ENCODE measurements at places on chromosomes 11 and 22.

DNA sequence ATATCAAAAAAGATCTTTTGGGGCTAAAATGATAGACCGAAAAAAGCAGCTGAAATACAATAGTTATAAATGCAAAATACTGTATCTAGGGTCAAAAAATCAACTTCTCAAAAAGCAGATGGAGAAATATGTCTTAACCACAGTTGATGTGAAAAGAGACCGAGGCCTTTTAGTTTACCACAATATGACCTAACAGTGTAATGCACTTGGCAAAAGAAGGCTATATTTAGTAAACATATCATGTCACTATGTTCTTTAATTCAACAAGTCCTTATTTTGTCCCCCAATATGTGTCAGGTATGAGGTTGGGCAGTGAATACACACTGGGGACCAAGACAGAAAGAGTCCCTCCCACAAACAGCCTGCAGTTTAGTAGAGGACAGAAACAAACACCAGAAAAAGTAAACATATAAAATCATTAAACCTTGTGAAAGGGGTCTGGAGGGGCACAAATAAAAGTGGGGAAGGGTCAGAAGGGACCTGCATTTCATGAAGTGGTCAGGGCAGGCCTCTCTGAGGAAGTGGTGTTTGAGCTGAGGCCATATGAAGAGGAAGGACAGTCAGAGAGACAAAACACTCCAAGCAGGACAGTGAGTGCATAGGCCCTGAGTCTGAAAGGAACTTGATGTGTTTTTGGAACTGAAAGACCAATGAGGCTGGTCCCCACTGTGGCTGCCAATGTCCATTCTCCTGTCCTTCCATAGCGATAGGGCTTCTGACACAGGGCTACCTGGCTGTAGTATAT lies 53.4 kb downstream of the LIF start:
- DNase-seq: no peak

DNA sequence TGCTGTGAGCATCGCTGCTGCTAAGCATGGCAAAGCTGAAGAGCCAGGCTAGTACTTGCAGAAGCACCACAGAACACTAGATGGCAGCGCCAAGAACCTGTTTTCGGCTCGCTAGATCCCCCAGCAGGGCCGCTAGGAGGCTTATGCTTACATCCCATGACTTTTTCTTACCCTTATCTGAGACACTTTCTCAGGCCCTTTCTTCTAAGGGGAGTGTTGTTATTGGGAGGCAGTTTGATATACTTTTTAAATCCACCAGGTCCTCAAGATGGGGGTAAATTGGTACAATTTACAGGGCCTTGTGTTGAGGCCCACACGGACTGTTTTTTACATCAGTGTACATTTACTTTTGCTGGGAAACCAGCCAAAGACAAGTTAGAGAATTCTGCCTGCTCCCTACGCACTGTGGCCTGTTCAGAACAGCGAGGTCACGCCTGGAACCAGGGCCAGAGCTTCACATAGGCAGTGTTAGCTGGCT lies 4.0 kb downstream of the TRIM6 start:
- DNase-seq: no peak

GRCh38 chr11:63405114-63405513 lies 35.5 kb downstream of the SLC22A9 start:
- DNase-seq: no peak

DNA sequence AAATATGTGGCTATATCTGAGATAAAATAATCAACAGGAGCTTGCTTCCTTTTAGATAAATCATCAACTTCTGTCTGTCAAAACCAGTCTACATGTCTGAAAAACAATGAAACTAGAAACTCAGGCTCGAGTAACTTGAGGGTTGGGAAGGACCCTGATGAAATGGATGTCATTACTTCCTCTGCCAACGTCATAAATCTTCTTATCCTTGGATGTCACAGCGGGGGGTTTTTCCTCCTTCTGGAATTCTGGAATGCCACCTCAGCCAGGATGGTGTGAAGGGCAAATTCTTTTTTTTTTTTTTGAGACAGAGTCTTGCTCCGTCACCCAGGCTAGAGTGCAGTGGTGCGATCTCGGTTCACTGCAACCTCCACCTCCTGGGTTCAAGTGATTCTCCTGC lies 13.4 kb downstream of the LGR4 start:
- no peak for DNase-seq

GRCh38 chr11:117230286-117230961 lies 1.4 kb downstream of the PCSK7 start:
- DNase-seq: no peak

- no peak for DNase-seq
Observed at GRCh38 chr11:105548359-105548758, 61.5 kb upstream of the GRIA4 start.

DNA sequence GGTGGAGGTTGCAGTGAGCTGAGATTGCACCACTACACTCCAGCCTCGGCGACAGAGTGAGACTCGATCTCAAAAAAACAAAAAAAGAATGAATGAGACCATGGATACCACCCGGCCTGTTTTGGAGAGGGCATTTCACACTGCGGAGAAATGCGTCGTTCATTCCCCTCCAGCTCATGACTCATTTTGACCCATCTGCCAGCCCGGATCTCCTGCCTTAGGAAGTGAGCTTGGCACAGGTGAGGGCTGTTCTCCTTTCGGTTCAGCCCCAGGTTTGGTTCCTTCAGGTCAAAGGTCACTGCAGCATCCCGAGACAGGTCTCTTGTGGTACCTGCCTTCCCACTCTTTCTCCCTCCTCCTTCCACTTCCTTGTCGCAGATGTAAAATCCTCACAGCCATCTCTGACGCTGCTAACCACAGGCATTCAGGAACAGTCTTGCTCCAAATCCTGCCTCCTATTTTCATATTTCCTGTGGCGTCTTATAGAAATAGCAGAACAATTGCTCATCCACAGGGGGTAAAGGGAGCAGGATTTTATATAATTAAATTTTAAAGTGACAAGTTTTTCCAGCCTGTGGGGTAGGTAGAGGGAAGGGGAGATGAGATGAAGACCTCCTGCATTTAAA lies 517.9 kb downstream of the NTM start:
- DNase-seq: no peak

- no peak for DNase-seq
Observed at GRCh38 chr11:58739725-58740430, 8.1 kb upstream of the GLYAT start.

- DNase-seq: no peak
Observed at GRCh38 chr11:130477586-130478203, 29.2 kb downstream of the ADAMTS15 start.

DNA sequence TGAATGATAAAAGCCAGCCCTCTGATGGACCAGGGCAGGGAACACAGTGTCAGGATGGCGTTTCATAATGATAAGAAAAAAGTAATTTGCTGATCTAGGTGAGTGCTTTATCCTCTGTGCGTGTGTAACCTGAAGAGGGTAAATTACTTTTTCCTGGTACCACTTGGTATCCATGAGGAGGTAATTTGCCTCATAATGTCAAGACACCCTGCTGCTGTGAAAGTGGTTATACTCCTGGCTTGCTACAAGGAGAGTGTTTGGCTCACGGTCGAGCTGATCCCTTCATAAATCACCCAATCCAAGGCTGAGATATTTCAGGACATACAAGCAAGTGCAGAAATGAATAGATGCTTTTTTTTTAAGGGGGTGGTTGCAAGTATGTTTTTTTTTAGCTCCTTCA lies 207.2 kb upstream of the PGR start:
- DNase-seq: no peak

- DNase-seq: no peak
Observed at GRCh38 chr22:42717197-42717928, 3.3 kb downstream of the A4GALT start.

DNA sequence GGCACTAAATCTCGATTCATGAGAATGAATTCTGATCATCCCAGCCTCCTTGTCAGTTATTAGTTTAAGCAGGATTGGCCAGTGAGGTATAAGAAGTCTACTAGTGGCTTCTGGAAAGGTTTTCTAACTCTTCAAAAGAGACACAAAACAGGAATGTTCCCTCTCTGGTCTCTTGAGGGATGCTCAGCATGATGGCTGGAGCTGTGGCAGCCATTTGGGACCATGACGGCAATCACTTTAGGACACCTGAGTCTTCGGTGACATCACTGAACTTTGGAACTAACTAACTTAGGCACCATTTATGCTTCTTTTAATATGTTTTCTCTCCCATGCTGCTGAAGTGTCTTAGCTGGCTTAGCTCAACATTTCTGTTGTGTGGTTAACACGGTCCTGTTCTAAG lies 20.2 kb upstream of the CRY2 start:
- no peak for DNase-seq

DNA sequence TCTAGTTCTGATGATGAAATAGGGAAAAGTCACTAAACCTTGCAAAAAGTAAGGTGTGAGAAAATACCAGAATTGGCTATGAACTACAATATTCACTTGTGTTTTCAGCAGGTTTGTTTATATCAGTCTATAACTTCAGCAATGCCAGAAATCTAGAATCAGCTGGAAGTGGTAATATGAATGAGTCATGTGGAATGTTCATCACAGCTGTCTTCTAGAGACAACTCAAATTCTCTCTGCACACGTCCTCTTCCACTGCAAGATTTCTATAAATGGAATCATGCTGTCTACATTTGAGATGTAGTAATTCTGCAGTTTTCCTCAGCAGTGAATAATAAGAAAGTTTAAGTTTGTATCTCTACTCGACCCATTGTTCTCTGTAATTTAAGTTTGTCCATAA lies 89.9 kb downstream of the OR4A15 start:
- DNase-seq: no peak

GRCh38 chr11:45332276-45332934 lies 46.3 kb upstream of the SYT13 start:
- DNase-seq: no peak

DNA sequence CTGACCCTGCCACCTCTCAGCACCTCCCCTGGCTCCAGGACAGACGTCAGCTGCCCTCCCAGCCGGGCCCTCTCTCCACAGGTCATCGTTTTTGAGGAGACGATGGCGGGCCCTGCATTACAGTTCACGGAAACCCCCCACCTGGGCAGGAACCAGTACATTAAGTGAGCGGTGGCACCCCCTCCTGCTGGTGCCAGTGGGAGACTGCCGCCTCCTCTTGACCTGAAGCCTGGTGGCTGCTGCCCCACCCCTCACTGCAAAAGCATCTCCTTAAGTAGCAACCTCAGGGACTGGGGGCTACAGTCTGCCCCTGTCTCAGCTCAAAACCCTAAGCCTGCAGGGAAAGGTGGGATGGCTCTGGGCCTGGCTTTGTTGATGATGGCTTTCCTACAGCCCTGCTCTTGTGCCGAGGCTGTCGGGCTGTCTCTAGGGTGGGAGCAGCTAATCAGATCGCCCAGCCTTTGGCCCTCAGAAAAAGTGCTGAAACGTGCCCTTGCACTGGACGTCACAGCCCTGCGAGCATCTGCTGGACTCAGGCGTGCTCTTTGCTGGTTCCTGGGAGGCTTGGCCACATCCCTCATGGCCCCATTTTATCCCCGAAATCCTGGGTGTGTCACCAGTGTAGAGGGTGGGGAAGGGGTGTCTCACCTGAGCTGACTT lies 37.0 kb downstream of the B3GAT1 start:
- no peak for DNase-seq

- no peak for DNase-seq
Observed at GRCh38 chr11:110505528-110506284, 76.0 kb downstream of the FDX1 start.

DNA sequence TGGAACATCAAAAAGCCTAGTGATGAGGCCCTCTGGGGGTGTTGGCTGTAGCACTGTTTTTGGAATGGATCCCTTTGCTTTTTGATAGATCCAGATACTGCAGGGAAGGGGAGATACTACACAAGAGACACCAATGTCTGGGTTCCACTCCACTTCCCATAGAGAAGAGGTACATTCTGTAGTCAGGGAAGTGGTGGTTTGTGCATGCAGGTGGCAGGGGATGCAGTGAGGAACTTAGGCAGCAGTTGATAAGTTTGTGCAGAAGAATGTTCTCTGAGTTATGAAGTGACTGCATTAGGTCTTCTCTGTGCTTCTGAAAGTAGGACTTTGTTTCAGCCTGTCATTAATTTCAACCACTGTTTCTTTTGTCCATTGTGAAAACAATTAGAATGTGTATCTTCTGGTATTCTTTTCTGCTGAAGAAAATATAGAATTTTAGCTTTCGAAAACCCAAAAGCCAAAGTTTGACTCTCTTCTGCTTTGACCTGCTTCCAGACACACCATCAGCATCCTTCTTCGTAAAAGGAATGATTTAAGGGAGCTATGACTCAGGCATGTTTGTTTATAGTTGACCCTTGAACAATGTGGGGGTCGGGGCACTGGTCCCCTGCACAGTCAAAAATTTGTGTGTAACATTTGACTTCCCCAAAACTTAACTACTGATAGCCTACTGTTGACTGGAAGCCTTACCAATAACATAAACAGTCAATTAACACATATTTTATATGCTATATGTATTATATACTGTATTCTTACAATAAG lies 25.6 kb downstream of the PANX1 start:
- DNase-seq: no peak

DNA sequence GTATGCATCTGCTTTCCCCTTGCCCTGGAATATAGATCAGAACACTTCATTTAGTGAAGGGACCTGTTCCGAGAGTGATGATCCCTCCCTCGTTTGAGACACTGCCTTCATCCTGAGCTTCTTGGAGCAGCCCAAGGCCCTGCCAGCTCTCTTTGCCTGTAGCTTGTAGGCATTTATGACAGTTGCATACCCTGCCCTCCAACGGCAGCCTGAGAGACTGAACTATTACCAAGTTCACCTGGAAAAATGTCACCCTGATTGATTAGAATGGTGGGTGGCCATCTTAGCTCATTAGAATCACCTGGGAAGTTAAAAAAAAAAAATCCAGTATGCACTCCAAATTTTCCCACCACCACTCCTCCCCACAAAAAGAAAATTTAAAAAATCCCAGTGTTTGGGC lies 1.5 kb downstream of the MICAL3 start:
- DNase-seq: no peak

DNA sequence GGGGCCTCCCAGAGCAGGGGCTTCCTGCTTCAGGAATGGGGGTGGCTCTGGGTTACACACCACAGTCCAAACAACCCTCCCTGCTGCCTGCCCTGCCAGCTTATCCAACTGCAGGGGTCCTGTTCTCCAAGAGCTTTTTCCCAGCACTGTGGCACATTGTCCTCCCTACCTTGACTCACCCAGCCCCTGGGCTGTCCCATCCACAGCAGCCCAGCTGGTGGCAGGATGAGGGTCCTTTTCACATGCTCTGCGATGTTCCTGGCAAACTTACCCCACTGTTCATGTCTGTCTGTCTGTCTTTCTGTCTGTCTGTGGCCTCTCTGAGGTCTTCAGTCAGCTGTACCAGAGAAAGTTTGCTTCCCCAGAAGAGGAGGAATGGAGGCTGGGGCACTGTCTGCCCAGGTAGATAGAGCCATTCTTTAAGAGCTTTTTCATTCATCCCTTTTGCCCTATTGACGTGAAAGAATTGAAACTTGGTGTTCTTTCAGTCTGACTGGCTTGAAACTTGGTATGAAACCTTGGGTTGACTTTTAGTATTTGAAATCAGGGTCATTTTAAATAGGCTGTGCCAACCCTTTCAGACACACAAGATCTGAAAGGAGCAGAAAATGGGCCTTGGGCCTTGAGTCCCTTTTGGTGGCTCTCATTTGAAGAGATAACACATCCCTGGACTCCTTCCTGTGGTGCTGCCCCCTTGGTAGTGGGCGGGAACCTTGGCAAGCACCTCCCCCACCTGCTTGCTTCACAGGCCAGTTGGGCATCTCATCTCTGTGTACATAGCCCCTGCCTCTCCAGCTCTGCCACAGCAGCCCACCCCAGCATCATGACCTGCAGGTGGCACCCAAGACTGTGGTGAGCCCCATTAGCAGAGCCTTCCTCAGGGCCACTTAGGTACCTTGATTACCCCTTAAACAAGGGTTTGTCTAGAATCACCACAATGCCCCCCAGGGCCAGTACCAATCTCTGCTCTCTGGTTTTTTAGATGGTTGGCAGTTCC lies 74.6 kb upstream of the SUSD2 start:
- DNase-seq: no peak

Data from activated CD8-positive, alpha-beta memory T cell treated with anti-CD3 and anti-CD28 coated beads for 48 hours (primary cell).